ENCODE measurements at places on chromosomes 6 and 20.

GRCh38 chr6:4637691-4638433 is 138.3 kb upstream of the CDYL start:
- no peak for DNase-seq

DNA sequence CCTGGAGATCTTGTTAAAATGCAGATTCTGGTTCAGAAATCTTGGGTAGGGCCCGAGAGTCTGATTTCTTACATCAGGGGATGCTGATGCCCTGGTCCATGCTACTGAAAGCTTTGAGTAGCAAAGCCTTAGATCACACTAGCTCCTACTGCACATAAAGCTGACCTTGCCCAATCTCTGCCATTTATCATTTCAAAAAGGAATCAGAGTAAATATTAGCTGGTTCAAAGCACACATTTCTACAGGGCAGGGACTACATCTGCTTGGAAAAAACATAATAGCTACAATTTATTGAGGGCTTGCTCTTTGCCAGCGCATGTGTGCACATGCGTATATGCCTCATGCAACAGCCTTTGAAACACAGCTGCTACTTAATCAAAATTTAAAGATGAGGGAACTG is 440.4 kb upstream of the ARID1B start:
- DNase-seq: no peak

- DNase-seq: no peak
Observed at GRCh38 chr6:119274197-119274595, 75.4 kb downstream of the MAN1A1 start.

GRCh38 chr20:43953919-43954592 is 39.4 kb downstream of the TOX2 start:
- no peak for DNase-seq

DNA sequence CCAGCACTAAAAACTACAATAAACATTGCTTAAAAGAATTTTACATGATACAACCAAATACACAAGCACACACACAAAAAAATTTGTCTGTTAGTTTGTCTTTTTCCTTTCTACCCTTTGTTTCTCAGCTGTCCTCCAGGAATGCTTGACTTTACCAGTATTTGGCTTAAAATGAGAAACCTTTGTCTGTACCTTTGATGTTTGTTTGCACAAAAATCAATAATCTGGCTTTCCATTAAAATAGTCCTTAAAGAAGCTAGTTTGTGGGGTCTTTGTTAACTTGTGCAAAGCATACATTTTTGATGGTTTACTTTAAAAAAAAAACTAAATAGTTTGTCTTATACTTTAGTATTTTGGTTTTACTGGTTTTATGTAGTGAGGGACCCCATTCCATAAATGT is 49.3 kb downstream of the RPRD1B start:
- DNase-seq: no peak

DNA sequence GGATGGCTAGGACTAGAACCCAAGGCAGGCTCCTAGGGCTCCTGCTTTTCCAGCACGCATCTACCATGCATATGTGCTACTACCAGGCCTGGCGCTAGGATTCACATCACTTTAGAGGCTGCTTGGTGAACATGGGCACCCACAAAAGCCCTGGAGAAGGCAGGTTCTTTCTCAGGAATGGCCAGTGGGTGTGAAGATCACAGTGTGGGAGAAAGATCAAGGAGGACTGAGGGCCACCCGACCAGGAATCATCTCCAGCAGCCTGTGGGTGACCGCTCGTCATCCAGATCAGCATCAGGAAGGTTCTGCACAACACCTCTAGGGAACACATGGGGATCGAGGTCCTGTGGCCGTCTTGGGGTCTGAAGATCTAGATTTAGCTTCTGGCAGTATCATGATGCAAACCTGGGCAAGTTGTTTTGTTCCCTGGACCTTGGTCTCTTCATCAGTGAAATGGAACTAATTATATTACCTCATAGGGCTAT is 27.3 kb downstream of the SRSF3 start:
- no peak for DNase-seq

DNA sequence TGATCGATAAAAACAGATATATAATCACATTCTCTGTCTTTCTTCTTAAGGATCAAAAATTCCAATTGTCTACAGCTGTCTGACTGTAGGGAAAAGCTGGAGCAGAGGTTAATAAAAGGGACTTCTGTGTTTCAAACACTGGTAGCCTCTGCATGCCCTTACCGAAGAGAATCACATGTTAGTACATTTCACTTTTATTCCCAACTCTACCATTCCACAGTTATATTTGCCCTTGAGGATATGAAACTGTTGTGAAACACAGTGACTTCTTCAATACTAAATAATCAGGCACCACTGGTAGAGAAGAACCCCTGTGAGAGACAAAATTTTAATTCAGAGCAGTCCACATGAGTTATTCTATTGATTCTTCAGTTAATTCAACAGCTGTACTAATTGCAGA is 1187.3 kb upstream of the CITED2 start:
- peak; percentile 22 for DNase-seq

DNA sequence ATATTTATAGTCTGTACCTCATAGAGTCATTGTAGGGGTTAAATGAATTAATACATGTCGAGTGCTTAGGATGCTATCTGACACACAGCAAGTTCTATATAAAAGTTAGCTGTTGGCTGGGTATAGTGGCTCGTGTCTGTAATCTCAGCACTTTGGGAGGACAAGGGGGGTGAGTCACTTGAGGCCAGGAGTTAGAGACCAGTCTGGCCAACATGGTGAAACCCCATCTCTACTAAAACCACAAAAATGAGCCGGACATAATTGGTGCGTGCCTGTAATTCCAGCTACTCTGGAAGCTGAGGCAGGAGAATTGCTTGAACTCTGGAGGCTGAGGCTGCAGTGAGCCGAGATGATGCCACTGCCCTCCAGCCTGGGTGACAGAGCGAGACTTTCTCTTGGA is 222.9 kb downstream of the UBE3D start:
- DNase-seq: no peak

DNA sequence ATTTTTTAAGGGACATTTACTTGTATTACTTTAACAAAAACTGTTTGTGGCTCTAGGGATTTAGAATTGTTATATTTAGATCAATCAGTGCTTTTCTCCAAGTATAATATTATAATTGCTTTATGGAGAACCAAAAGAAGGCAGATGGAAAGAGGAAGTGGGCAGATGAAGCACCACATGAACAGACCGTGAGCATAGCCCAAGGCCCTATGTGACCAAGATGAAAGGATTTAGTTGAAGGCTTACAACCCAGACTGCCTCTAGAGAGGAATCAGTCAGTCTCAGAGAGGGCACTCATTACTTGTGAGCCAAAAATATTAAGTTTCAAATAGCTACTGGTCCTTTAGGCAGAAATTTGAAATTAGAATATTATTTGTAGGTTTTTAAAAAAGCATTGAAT is 102.3 kb upstream of the IMPG1 start:
- no peak for DNase-seq

- no peak for DNase-seq
Observed at GRCh38 chr6:159890201-159890600, 587 bp upstream of the MAS1 start.

DNA sequence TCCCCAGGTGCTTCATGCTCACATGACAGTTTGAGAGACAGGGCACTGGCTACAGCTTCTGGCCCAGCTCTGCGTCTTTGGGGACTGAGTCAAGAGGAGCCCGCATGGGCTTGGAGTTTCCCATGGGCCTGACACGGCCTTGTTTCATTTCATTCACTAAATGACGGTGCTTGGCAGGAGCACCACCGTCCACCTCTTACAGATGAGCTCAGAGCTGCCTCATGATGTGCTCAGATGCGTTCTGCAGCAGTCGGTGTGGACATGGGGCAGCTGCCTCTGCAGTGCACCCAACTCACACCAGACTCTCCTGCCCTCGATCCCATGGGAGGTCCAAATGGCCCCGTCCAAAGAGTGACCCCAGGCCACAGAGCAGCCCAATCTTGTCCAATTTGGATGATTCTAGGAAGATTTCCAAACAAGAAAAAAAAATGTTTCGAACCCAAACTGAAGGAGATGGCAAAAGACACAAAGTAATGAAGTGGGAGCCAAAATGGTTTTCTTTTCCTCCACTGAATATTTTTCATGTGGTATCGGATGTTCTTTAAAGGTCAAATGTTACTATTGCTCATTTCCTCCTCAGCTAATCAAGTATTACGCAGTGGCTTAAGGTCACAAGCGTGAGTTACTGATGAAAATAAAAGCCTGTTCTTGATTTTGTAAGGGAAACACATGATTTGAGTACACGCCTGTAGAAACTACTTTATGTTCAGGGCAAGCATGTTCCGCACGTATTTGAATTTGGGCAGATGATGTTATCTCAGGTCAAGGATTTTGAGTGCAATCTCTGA is 524.2 kb downstream of the CDH26 start:
- no peak for DNase-seq

GRCh38 chr6:104418125-104418524 is 441.6 kb downstream of the HACE1 start:
- DNase-seq: no peak

- no peak for DNase-seq
Observed at GRCh38 chr20:55515832-55516231, 489.5 kb downstream of the CBLN4 start.

DNA sequence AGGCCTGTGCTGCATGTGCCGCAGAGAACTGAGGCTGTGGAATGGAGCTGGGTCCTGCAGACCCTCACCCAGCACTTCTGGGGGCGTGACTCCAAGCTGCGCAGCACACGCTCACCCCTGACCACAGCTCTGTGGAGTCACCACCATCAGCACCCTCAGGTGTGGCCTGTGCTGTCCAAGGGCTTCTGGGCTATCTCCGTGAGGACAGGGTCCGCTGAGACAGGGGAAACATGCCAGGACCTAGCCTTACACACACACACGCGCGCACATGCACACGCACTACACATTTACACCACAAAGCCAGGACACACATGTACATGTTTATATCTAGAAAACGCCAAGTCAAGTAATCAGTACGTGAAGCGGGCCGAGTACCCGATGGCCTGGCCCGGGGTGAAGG is 26.8 kb upstream of the TCFL5 start:
- DNase-seq: no peak

GRCh38 chr6:164035900-164036485 is 621.5 kb downstream of the QKI start:
- DNase-seq: no peak

GRCh38 chr6:156557251-156557910 is 219.8 kb upstream of the ARID1B start:
- peak; percentile 45 for DNase-seq

DNA sequence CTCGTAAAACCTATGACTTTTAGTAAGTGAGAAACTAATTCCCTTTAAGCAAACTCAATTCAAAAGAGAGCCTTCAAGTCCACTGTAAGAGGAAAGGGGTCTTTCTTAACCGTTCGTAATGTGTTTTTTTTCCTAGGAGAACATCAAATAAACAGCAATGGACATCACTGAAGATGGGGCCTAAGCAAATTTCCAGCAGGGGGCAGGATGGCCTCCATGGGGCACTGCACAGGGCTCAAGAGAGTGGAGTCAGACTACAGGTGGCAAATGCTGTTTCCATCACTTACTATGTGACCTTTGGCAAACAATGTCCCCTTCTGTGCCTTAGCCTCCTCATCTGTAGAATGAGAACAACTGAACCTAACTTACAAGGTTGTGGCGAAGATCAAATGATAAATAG is 88.7 kb downstream of the ARHGAP18 start:
- DNase-seq: no peak

- DNase-seq: peak; percentile 84
Observed at GRCh38 chr6:80133020-80133419, 26.5 kb downstream of the BCKDHB start.

GRCh38 chr20:34062570-34063482 is 49.2 kb downstream of the EIF2S2 start:
- no peak for DNase-seq

- no peak for DNase-seq
Observed at GRCh38 chr20:33821270-33821836, 10.2 kb downstream of the CHMP4B start.

DNA sequence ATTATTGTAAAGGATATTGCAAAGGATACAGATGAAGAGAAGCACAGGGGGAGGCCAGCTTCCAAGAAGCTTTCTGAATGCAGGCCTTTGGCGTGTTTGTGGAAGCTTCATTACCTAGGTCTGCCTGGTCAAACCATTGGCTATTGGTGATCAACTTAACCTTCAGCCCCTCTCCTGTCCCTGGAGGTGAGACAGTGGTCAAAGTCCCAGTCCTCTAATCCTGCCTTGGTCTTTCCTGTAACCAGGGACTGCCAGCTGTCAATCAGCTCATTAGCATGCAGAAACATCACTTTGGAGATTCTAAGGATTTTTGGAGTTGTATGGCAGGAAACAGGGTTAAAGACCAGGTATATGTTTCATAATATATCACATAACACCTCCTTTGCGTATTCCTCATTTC is 13.0 kb downstream of the RIN2 start:
- DNase-seq: no peak

GRCh38 chr6:138018297-138018696 is 88.9 kb downstream of the PERP start:
- DNase-seq: no peak

- DNase-seq: no peak
Observed at GRCh38 chr6:2193931-2194330, 51.5 kb downstream of the GMDS start.

GRCh38 chr6:282177-282866 is 10.0 kb upstream of the DUSP22 start:
- DNase-seq: no peak

DNA sequence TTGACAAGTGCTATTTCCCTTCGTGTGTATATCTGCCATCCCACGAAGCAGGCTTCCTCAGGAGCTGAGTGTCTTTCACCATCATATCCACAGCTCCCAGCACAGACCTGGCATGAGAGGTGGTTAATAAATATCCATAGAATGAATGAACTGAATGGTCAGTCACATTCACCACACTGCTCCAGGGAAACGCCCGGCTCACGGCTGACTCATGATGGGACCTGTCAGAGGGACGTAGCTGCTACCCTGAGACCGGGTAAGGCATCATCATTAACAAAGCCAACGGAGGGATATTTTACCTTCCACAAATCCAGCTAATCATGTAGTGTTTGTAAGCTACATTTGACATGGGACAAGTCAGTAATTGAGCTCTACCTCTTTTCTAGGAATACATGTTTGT is 12.5 kb downstream of the AGPAT4 start:
- DNase-seq: no peak

DNA sequence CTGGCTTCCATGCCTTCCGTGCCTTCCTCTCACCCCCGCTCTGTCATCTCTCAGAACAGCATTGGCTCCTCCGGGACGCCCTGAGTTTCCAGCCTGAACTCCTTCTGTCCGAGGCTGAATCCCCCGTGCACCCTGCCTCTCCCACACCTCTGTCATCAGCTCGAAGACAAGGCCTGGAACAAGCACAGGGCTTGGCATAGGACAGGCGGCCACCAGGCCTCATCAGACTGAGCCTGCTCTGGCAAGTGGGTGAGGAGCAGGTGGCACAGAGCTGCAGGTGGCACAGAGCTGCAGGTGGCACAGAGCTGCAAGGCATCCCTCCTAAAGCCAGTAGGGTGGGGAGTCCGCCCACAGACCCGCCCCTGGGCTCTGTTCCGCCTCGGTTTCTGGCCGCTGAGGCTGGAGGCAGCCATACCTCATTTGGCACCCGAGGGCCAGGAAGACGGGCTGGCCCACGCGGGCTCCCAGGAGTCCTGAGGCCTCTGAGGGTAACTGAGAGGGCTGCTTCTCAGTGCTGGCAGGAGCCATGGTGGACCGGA is 60.2 kb downstream of the EZR start:
- DNase-seq: no peak

GRCh38 chr20:60803335-60804055 is 448.6 kb upstream of the CDH4 start:
- peak; percentile 52 for DNase-seq
